ENCODE measurements at places on chromosomes 5 and 9.

- DNase-seq, result no peak
These were observed 29.7 kb upstream of the CATSPER3 start for GRCh38 chr5:134938030-134938429.

DNA sequence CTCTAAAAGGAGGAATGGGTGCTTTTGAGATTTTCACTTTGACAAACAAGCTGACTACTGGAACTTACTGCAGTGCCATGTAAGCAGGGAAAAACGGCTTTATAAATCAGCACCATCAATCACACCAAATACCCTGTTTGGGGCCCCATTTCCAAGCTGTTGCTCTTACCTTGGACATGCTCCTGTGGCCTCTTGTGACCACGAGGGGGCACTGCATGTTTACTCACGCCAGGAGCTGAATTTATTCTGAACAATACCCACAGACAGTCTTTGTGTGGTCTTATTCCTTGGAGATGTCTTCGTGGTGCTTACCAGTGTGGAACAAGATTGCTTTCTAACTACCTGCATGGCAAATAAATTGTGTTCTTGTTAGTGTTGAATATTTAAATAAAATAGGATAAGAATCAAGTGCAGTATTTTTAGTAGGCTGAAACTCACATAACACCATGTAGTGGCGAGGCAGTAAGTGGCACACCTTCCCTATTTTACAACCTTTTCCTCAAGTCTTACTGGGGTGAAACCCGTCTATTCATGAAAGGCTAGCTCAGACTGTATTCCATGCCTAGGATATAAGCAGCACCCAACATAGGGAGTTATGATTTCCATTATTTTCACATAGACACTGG is 155.5 kb upstream of the NMUR2 start:
- peak; percentile 68 for DNase-seq

GRCh38 chr9:1013021-1013420 is 36.6 kb downstream of the DMRT3 start:
- no peak for DNase-seq

- DNase-seq, result no peak
These were observed 41.2 kb upstream of the COL15A1 start for GRCh38 chr9:98902516-98902915.

GRCh38 chr5:176733406-176734262 is 76.7 kb upstream of the UNC5A start:
- DNase-seq, result no peak

DNA sequence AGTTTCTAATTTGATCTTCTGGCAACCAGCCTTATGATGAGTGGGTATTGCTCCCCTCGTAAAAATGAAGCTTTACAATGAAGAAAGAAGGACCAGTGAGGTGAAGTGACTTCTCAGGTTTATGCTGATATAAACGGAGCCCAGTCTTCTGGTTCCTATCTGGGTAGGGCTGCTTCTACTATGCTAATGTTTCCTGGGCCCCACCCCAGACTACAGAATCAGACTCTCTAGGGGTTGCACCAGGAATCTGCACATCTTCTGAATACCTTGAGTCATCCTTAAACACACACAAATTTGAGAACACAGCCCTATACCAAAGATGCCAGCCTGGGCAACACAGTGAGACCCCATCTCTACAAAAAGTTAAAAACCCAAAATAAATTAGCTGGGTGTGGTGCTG is 16.2 kb downstream of the BTF3 start:
- no peak for DNase-seq

DNA sequence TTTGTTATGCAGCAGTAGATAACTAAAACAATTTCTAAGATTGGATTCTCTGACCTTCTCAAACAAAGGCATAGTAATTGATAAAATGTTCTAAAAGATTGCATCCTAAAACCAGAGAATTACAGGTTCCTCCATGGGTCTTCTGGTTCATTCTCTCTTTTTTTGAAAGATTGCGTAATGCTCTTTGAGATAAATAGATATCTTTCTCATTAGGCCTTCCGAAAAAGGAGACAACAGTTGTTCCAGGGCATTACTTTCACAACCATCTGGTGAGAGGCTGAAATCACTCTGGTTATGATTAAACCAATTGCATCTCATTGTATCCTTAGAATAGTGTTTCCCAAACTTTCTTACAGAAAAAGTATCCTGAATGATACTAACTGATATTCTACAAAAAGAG is 174.7 kb upstream of the NREP start:
- DNase-seq, result no peak

DNA sequence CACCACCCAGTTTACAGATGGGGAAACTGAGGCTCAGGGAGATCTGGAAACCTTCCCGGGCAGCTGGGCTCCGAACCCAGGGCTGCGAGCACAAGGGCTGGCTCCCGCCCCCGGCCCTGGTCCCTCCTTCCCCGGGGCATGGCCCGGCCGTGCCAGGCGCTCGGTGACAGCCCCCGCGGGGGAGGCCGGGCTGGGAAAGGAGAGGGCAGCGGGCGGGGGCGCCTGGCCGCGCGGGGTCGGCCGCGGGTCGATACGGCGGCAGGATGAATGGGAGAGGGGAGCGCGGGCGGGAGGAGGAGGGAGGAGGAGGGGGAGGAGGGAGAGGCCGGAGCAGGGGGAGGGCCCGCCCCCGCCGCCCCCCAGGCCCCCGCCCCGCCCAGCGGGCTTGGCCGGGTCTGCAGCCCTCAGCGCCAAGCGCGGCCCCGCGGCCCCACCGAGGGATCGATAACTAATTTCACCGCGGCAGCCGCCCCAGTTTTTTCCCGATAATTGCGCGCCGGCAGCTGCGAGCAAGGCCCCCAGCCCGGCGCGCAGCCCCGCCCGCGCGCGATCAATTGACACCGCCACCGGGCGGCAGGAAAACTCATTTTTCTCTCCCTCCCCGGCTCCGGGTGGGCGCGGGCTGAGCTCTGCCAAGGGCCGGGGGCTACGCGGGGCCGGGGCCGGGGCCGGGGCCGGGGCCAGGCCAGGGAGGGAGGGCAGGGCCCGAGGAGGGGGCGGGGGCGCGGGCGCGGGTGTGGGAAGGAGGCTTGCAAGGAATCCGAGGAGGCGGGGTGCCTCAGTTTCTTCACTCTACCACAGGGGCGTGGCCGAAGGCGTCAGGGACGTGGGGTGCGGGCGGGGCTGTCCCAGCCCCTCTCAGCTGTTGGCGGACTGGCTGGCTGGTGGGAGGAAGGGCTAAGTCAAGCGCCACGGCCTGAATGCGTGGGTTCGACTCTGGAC is 52.1 kb downstream of the C9orf50 start:
- no peak for DNase-seq

- DNase-seq, result no peak
These were observed 93.3 kb downstream of the LIFR start for GRCh38 chr5:38462976-38463633.
